ENCODE measurements at places on chromosomes 4 and X. TPM values are rescaled to one million over a fixed set of nuclear protein-coding genes. Genes with fewer than 3 reads are reported as not detected.

The CT47C1 gene
- not detected for total RNA-seq

The NRK gene
- not detected for total RNA-seq

The JCHAIN gene
- total RNA-seq, result 2.7 TPM

The TFDP3 gene
- not detected for total RNA-seq

The PDE5A gene
- 0.11 TPM for total RNA-seq

The RASL11B gene
- 0.31 TPM for total RNA-seq

The H2BW2 gene
- total RNA-seq, result not detected
